SJSA1 (cell line): ENCODE measurements at places on chromosomes 5 and 9. TPM values are rescaled to one million over a fixed set of nuclear protein-coding genes. Genes with fewer than 3 reads are reported as not detected.

SVEP1 gene
- not detected in 2 replicates for total RNA-seq

IFNA21 gene
- total RNA-seq = not detected in 2 replicates

CBY3 gene
- not detected in 2 replicates for total RNA-seq

OR2V2 gene
- not detected in 2 replicates for total RNA-seq

DNA sequence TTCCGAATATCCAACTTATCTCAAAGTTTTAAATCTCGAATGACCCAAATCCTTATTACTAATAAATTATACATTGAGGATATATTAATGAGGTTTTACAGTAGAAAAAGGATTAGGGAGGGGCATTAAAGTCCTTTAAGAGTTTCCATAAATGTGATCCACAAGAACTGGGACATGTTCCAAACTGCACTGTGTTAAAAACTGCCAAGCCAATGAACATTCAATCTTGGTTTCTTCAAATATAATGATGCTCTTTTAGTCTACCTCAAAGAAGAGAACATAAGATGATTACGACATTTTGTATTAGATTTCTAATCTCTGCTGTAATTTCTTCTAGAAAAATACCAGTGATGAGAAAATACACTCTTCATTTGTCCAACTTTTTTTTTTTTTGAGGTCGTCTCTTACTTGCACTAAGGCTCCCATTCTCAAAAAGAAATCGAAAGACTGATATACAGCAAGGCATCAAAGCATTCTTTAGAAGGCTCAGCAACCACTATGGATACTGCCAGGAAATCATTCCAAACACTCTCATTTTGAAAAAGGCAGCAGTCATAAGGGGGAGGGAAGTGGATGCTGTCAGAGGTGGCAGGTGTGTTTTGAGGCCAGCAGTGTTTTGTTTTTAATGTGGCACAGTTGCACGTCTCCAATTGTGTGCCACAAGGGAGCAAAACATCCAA lies 1.7 kb downstream of the PTAR1 start:
- DNase-seq = peak; percentile 14
- H3K4me3 ChIP-seq = 0 out of 2 replicates have a peak overlapping the region, but pooled peaks have one; percentile 6
- H3K4me1 ChIP-seq = peaks cover 8% of the 10 kb centered on the region
- no peak overlapping the region for H3K27ac ChIP-seq
- H3K36me3 ChIP-seq = peaks cover 21% of the 10 kb centered on the region

- DNase-seq = peak; percentile 47
- no peak overlapping the region for H3K27ac ChIP-seq
- H3K27me3 ChIP-seq = no peaks in the 10 kb centered on the region
- no peaks in the 10 kb centered on the region for H3K36me3 ChIP-seq
Observed at GRCh38 chr5:127887282-127887681, 184.1 kb downstream of the CCDC192 start.

- H3K4me1 ChIP-seq = no peaks in the 10 kb centered on the region
- H3K36me3 ChIP-seq = peaks cover 34% of the 10 kb centered on the region
- H3K27me3 ChIP-seq = no peaks in the 10 kb centered on the region
- H3K27ac ChIP-seq = no peak overlapping the region
- H3K4me3 ChIP-seq = no peak overlapping the region
- DNase-seq = no peak
Observed at GRCh38 chr5:61504143-61504770, 172.2 kb downstream of the ZSWIM6 start.

DNA sequence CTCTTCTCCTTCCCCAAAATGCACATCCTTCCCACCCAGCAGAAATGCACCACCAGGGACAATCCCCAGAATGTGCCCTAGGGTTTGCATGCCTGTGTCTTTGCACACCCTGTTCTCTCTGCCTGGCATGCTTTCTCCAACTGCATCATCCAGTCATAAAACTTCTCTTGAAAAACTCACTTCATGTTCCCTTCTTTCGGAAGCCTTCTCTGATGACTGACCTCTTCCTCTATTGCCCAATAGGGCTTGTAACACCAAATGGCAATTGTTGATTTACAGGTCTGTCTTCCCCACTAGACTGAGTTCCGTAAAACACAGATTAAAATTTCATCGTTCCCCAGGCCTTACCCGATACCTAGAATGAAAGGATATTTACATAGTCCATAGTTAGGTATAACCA lies 83.1 kb upstream of the SPOCK1 start:
- no peak for DNase-seq
- H3K27me3 ChIP-seq = 0 out of 2 replicates have a peak, but pooled peaks cover 4% of the 10 kb centered on the region
- no peaks in the 10 kb centered on the region for H3K36me3 ChIP-seq
- no peak overlapping the region for H3K4me3 ChIP-seq
- H3K4me1 ChIP-seq = no peaks in the 10 kb centered on the region

DNA sequence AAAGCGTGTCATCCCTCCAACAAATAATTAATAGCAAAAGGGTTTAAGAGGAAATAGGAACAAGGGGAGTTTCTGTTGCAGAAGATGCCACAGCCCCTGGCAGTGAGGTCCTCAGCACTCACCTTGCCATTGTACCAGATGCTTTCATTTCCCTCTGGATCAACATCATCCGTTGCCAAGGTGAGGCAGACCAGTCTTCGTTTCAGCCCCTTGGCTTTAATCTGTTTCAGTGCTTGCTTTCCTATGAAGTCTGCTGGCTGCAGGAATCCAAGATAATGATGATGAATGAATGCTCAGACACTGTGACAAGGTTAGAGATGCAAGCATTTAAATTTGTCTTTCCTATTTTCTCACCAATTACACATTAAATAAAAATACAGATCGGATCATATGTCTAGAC lies 20.0 kb upstream of the ARSB start:
- peaks cover 30% of the 10 kb centered on the region for H3K4me1 ChIP-seq
- no peaks in the 10 kb centered on the region for H3K36me3 ChIP-seq
- H3K27ac ChIP-seq = no peak overlapping the region
- no peak overlapping the region for H3K4me3 ChIP-seq
- DNase-seq = no peak
- H3K27me3 ChIP-seq = no peaks in the 10 kb centered on the region

DNA sequence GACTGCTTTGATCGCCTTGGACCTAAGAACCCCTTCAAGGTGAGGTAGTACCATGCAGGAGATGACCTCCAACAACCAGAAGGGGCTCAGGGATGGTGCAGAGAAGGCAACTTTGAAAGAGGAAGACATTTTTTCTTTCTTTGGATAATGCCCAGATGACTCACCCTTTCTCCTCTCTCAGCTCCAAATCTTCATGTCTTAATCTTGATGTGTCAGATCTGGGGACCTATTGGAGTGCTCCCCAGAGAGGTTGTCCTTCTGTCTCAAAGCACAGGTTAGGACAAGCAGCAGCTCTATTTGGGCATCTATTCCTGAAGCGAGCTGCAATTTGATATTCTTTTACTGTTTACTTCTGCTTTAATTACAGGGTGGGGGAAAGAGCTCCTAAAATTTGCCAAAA lies 229.9 kb upstream of the MAP3K1 start:
- no peaks in the 10 kb centered on the region for H3K36me3 ChIP-seq
- no peak for DNase-seq
- no peaks in the 10 kb centered on the region for H3K4me1 ChIP-seq
